Astrocyte of the hippocampus (primary cell): ENCODE measurements at places on chromosomes 3 and 15.

DNA sequence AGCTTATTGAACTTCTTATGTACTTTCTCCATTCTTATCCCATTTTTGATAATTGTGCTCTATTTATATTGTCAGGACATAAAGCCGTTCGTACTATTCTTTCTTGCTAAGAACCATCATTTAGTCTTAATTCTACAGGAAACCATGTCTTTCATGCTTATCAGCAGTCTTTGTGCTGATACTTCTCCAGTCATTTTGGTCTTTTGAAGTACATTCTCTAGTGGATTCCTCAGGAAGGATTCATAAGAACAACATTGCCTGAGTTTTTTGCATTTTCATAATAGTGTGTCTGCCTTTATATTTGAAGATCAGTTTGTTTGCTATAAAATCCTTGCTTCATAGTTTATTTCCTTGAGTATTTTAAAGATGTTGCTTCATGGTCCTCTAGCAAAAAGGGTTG is 126.6 kb upstream of the NEO1 start:
- peak; percentile 14 for DNase-seq

DNA sequence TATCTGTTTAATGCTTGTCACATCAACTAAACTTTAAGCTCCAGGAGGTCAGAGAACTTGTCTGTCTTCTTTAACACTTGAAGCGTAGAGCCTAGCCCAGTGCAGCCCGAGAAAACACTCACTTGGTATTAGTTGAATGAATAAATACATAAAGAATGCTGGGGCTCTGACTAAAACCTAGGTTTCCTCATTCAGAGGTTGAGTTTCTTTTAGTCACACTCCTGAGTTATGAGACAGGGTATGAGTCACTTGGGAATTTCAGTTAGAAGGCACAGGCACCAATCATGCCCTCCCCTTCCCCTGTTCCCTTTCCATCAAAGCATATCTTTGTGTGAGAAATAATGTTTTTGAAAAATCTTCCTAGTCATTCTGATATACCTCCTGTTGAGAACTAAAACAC is 589.8 kb upstream of the DPPA4 start:
- peak; percentile 94 for DNase-seq

DNA sequence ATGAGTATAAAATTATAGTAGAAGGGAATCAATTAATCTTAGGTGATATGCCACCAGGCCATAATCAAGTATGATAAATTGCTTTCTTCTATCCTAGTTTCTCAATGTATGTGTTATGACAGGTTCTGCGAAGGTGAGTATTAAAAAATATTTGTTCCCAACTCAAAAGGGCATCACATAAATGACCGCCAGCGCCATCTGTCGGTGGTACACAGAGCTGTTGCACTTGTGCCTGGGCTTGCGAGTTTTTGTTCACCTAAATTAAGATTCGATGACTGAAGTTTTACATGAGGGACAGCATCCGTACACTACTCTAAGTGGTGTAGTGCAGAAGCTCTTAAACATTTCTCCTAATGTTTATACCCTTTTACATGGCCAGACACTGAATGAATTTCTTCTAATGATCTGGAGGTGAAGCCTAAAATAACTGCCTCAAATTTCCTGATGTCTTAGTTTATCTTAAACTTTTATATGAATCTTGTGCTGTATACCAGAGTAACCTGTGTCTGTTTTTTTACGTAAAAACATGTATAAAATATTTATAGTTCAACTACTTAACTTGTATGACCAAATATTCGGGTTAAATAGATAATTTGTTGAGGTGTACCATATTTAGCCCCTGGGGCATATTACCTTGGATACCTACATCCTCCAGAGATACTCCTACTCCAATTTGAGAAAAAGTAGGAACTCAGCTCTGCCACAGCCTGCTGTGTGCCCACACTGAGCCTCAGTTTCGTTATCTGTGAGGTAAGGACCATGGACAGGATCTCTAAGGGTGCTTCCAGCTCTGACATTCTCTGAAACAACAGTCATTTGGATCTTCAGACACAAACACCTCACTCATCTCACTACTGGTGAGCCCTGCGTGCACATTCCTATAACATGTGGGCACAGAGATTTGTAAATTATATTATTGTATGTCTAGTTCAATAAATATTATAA is 365.6 kb downstream of the MAGI1 start:
- DNase-seq: peak; percentile 62

- no peak for DNase-seq
These were observed 42.3 kb downstream of the ZDHHC19 start for GRCh38 chr3:196168808-196169391.

- DNase-seq: peak; percentile 62
These were observed 1.1 kb downstream of the ATP10A start for GRCh38 chr15:25862071-25862471.

DNA sequence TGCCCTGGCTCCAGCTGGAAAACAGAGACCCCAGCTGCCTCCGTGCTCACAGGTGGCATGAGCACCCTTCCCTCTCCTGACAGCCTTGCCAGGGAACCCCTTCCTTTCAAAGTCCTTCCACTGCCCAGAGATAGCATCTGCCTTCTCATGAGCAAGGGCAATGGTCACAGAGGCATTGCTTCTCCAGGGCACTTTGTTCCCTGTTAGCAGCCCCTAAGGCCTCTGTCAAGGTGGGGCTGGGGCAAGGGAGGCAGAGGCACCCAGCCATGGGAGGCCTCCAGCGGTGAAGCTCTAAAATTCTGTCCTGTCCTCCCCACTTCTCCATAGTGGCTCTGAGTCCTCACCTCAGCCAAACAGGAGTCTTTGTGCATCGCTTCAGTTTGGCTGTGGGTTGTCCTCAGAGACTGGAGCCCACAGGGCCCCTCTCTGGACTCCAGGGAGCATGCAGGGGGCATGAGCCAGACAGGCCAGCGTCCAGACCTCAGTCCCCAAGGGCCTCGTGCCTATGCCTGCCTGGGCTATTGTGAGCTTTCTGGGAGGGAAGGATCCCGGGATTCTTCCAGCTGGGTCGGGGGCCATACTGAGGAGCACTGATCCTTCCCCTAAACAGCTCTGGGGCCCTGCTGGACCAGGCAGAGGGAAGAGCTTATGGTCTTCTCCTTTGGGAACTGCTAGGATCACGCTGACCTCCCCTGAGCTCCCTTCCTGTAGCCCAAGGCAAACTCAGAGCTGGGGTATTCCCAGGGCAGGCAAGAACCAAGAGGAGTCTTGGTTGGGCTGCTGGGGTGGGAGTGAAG is 106.6 kb downstream of the DNAJB8 start:
- DNase-seq: no peak

GRCh38 chr3:38555926-38556325 is 59.8 kb downstream of the EXOG start:
- DNase-seq: no peak

GRCh38 chr3:119469418-119470189 is 841 bp downstream of the POGLUT1 start:
- DNase-seq: no peak

DNA sequence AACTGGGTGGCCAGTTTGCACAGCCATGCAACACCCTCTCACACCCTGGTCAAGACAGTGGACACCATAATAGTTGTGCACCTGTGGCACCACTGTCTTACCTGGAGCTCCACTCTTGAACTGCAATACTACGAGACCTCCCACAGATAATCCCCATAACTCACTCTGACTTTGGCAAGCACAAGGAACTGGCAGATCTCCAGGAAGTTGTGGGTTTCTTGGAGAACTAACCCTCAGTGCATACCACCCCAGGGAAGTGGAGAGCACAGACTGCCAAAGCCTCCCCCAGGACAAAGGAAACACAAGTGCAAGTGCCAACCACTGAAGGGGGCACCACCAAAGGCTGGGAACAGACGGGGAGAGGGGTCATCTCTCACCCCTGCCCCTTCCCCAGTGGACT is 318.6 kb downstream of the SUCLG2 start:
- DNase-seq: peak; percentile 84

DNA sequence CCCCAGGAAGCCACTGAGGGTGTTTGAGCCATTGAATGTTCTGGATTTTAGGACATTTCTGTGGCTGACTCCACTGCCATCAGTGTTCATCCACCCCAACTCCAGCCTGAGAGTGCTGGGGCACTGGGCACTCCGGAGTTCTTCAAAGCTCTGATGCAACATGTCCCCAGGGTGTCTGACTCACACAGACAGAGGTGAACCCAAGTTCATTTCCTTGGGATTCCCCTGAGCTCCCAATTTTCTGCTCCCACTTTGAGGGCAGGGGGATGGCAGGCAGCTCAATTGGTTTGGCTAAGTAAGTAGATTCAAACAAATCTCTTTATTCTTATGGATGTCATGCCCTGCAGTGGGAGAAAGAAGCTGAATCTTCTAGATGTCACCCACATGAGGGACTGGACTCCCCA is 2.2 kb downstream of the STRA6 start:
- peak; percentile 78 for DNase-seq

DNA sequence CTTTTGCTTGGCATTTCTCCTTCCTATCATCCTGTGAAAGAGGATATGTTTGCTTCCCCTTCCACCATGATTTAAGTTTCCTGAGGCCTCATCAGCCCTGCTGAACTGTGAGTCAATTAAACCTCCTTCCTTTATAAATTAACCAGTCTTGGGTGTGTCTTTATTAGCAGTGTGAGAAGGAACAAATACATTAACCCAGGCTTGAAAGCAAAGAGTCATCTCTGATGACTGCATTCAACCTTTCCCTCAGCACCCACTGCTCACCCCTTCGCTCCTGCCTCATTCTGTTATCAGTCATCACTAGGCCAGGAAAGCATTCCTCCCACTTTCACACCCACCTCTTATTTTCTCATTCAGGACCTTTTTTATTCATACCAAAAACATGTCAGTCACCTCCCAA is 59.6 kb upstream of the CASR start:
- no peak for DNase-seq

GRCh38 chr15:50702762-50703334 is 16.3 kb upstream of the TRPM7 start:
- DNase-seq: peak; percentile 6

- no peak for DNase-seq
These were observed 39.0 kb downstream of the CD200R1L start for GRCh38 chr3:112807685-112808084.

DNA sequence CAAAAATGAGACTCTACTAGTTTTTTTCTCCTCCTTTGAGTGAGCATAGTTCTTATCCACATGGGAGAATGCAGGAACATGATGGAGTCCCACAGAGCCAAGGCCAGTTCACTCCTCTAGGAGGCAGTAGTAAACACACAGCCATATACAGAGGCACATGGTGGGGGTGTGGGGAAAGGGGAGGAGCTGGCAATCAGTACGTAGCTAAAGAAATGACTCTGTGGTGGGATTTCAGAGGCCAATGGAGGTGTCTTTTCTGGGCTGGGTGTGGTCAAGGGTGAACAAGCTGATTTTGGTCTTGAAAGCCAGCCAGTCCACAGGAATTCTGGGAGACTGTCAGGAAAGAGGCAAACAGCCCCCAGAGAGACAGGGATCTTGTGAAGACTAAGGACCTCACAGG is 6.6 kb upstream of the RAB11A start:
- peak; percentile 61 for DNase-seq

GRCh38 chr3:55858302-55858701 is 371.2 kb upstream of the WNT5A start:
- DNase-seq: no peak

DNA sequence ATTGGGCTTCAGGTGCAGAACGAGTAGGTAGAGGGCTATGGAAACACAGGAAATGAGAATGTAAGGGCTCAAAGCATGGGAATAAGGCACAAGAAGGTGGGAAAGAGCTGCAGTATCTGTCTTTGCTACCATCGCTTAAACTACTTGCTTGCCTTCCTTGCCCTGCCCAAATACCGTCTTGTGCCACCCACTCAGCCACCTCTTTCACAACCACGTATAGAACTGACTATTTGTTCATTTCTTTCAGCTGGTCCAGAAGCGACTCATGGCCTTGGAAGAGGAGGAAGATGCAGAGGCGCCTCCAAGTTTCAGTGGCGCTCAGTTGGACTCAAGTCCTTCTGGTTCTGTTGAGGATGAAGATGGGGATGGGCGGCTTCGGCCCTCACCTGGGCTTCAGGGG is 11.8 kb downstream of the LPCAT4 start:
- no peak for DNase-seq

GRCh38 chr3:116034086-116034485 is 410.8 kb downstream of the GAP43 start:
- DNase-seq: no peak

DNA sequence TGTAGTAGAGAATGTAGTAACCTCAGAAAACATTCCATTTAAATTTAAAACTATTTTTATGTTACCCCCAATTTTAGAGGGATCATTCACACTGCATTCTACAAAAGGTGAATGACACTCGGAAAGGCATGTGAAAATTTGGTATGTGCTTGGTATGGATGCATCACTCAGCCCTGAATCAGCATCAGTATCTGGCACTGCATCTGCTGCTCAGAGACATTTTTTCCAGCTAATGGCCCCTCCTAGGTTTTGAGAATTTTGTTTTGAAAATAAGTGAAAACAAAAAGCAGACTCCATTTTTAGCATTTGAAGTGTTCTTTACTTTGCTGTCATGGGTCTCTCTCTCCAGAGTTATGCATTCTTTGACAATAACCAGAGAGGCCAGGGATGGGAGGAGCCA is 15.6 kb upstream of the WWTR1 start:
- DNase-seq: peak; percentile 59

GRCh38 chr15:88651136-88651732 is 12.4 kb downstream of the ISG20 start:
- DNase-seq: no peak

GRCh38 chr15:31102374-31103342 is 1.1 kb upstream of the TRPM1 start:
- no peak for DNase-seq

GRCh38 chr3:10627884-10628572 is 122.6 kb upstream of the ATP2B2 start:
- DNase-seq: no peak

DNA sequence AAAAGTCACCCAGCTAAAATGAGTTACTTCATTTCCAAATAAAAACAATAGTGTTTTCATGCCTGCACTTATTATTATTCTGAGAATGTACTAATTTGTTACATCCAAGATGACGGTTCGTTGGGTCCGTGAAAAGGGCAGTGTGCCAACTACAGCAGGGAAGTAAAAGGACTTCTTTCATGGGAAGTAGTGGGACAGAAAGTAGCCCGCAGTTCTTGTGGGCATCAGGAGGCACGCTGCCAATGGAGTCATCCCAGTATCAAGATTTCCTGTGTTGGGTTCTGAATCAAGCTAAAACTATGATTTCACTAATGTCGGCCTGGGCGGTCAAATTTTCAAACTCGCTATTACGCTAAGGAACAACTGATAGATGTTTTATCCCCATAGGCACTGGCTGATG is 254.5 kb upstream of the SOX2 start:
- peak; percentile 78 for DNase-seq

- DNase-seq: peak; percentile 9
These were observed 316.6 kb upstream of the UBE2E2 start for GRCh38 chr3:22886439-22887068.

DNA sequence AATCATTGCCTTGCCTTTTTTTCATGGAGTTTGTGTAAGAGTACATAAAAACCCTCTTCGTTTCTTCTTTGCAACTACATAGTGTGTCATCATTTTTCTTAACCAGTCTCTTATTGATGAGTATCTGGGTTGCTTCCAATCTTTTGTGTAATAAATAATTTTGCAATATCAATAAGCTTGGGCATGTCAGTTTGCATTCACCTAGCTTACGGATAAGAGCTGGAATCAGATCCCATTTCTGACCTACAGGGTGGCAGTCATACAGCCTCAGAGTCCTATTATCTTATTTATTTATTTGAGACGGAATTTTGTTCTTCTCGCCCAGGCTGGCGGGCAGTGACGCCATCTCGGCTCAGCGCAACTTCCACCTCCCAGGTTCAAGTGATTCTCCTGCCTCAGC is 18.3 kb downstream of the ANP32A start:
- DNase-seq: no peak
